Fibroblast of lung (primary cell): ENCODE measurements at places on chromosomes 5 and 9.

DNA sequence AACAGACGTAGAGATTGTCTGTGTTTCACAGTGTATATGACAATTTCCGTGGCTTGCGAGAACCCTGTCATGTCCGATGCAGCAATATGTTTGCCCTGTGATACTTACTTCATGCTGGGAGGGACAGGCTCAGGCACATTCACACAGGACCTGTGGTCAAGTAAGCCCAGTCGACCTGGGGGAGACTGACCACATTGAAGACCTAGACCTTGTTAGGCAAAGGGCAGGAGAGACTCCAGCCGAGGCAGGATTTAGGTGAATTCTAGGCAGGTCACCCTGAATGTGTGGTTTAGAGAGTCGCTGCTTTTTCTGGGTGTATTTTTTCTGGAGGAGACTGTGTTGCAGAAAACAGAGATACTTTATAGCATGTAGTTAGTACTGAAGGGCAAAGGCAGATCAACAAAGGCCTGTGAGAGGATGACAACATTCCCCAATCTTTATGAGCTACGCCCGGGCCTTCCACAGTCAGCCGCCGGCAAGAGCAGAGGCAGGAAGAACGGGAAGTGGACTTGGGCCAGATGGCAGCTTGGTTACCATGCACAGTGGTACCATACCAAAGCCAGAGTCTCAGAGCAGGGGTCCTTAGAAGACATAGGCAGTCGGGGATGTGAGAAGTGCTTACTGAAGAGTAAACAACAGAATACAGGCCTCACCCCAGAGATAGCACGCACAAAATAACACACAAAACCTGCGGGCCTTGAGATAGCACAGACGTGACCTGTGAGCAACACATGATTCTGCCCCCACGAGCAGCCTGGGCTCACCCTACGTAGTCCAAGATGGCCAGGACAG, 220.7 kb downstream of the CACNA1B start:
- H3K27me3 ChIP-seq, result no peaks in the 10 kb centered on the region
- H3K4me3 ChIP-seq, result no peak overlapping the region
- no peak overlapping the region for H3K27ac ChIP-seq
- no peaks in the 10 kb centered on the region for H3K36me3 ChIP-seq

GRCh38 chr5:107253246-107253645, 417.5 kb downstream of the EFNA5 start:
- H3K36me3 ChIP-seq, result no peaks in the 10 kb centered on the region
- no peaks in the 10 kb centered on the region for H3K27me3 ChIP-seq
- H3K4me1 ChIP-seq, result no peaks in the 10 kb centered on the region

- no peak overlapping the region for H3K27ac ChIP-seq
- H3K4me1 ChIP-seq, result no peaks in the 10 kb centered on the region
- DNase-seq, result no peak
- H3K36me3 ChIP-seq, result no peaks in the 10 kb centered on the region
- H3K27me3 ChIP-seq, result no peaks in the 10 kb centered on the region
- no peak overlapping the region for H3K4me3 ChIP-seq
Measured at GRCh38 chr9:84403288-84403687, 62.7 kb upstream of the SLC28A3 start.

DNA sequence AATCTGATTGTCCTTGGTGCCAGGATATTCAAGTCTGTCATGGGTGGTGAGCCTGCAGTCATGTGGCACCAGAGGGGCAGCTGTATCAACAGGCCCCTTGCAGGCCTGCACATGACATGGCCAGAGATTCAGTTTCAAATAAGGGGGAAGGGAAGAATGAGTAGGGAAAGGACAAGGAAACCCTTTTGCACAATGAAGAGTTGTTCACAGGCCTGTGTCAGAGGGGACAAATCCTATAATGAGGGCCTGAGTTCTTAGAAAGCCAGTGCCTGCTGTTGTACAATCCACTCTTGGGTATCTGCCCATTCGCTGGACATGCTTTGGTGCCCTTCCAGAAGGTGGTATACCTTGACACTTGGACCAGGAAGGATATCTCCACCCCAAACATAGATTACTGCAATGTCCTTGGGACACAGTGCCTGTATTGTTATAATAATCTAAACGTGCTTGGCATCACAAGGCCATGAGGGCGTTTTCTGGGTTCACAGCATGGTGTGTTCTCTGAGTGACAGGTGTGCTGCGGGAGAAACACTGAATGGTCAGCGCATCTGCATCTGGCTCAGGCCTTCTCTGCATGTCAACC, 1.9 kb upstream of the TMEM171 start:
- no peak for DNase-seq
- H3K4me1 ChIP-seq, result peaks cover 17% of the 10 kb centered on the region
- no peak overlapping the region for H3K27ac ChIP-seq
- no peaks in the 10 kb centered on the region for H3K36me3 ChIP-seq
- H3K27me3 ChIP-seq, result no peaks in the 10 kb centered on the region

- H3K4me1 ChIP-seq, result peaks cover 34% of the 10 kb centered on the region
- H3K27ac ChIP-seq, result peak overlapping the region; percentile 72
- DNase-seq, result no peak
- H3K27me3 ChIP-seq, result no peaks in the 10 kb centered on the region
- H3K36me3 ChIP-seq, result no peaks in the 10 kb centered on the region
Measured at GRCh38 chr9:114384836-114385396, 2.9 kb downstream of the AKNA start.

GRCh38 chr5:160211352-160211751, 18.0 kb upstream of the FABP6 start:
- H3K27ac ChIP-seq, result no peak overlapping the region
- H3K36me3 ChIP-seq, result no peaks in the 10 kb centered on the region
- H3K4me3 ChIP-seq, result no peak overlapping the region
- peaks cover 2% of the 10 kb centered on the region for H3K27me3 ChIP-seq
- no peaks in the 10 kb centered on the region for H3K4me1 ChIP-seq

DNA sequence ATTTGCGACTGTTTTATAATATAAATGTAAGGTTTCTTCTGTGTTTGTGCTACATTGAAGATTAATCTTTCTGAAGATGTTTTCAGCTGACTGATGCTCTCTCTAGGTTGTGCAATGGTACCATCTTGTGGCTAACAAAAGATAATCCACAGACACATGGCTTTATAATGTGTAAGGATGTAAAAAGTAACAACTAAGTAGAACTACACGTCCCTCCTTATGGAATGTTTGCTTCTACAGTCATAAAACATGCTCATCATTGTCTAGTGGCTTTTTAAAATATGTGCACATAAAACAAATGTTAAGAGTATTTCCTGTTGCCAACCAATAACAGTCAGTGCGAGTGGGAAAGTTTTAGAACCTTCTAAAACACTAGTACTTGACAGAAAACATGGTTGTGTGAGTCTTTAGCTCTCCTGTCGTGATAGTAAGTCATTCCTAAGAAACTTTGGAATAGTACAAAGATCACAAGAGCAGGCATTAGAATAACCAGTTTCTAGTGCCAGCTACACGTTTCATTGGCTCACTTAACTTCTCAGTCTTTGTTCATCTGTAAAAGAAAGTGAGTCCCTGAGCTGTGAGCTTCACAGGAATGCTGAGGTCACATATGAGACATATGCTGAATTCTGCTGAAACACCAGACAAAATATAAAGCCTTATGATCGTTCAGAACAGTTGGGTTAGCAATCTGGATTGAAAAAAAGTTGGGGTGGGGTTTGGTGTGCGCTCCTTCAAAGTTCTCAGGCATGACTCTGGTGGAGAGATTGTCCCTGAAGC, 75.7 kb upstream of the GLIS3 start:
- no peak overlapping the region for H3K27ac ChIP-seq
- peak; percentile 69 for DNase-seq
- no peaks in the 10 kb centered on the region for H3K27me3 ChIP-seq
- H3K4me3 ChIP-seq, result no peak overlapping the region

DNA sequence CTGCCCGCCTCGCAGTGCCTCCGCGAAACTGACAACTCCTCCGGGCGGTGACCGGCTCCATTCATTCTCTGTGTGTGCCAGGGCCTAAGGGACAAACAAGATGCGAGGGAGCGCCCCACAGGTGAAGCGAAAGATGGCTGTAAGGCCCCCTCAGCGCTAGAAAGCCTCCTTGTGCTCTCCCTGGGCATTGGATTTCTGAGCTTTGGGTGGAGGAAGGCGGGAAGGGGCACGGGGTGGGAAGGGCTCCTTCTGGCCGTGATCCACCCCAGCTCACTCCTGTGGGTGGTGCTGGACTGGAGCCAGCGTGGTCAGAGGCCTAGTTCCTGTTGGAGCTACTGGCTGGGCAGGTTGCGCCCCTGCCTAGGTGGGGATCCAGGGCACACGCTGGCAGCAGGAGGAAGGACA, 943 bp downstream of the GALNT12 start:
- no peaks in the 10 kb centered on the region for H3K36me3 ChIP-seq
- DNase-seq, result no peak
- no peaks in the 10 kb centered on the region for H3K27me3 ChIP-seq
- peaks cover 12% of the 10 kb centered on the region for H3K4me1 ChIP-seq
- no peak overlapping the region for H3K27ac ChIP-seq
- H3K4me3 ChIP-seq, result peak overlapping the region; percentile 65

- peaks cover 2% of the 10 kb centered on the region for H3K36me3 ChIP-seq
- DNase-seq, result no peak
- H3K27ac ChIP-seq, result peak overlapping the region; percentile 95
Measured at GRCh38 chr9:100099722-100100042, 639 bp downstream of the INVS start.

- no peaks in the 10 kb centered on the region for H3K27me3 ChIP-seq
- no peak overlapping the region for H3K4me3 ChIP-seq
- H3K27ac ChIP-seq, result no peak overlapping the region
- no peak for DNase-seq
Measured at GRCh38 chr5:63726496-63726895, 235.7 kb downstream of the HTR1A start.

DNA sequence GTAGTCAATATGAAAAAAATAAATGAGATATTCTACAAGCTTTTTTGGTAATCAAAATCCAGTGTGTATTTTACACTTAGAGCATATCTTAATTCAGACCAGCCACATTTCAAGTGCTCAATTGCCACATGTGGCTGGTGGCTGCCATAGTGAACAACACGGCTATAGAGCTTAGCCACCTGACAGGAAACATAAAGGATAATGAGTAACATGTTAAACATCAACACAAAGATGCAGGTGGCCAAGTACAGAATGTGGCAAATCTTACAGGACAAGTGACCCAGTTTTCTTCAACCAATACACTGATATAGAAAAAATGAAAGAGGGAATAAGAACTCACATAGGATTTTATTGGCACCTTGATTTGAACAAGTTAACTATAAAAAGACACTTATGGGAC, 61.4 kb downstream of the KIF24 start:
- H3K4me3 ChIP-seq, result no peak overlapping the region
- no peaks in the 10 kb centered on the region for H3K27me3 ChIP-seq
- H3K4me1 ChIP-seq, result no peaks in the 10 kb centered on the region
- no peak for DNase-seq
- no peaks in the 10 kb centered on the region for H3K36me3 ChIP-seq

DNA sequence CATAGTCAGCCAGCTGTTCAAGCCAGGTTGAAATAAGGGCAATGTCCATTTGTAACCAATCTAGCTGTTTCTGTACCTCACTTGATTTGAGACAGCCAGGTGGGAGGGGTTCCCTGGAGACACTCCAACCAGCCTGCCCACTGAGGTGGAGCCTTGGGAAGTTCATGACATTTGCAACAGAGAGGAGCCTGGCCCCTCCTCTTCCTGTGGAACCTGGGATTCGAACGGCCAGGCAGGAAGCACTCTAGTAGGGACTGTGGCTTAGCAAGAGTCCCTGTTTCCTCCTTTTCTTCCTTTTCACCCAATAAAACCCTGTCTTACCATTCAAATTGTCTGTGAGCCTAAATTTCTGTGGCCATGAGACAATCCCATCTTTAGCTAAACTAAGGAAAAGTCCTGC, 312.3 kb upstream of the NMUR2 start:
- no peak for DNase-seq
- H3K4me1 ChIP-seq, result no peaks in the 10 kb centered on the region
- H3K36me3 ChIP-seq, result no peaks in the 10 kb centered on the region
- H3K27ac ChIP-seq, result no peak overlapping the region
- H3K27me3 ChIP-seq, result no peaks in the 10 kb centered on the region

- no peak overlapping the region for H3K27ac ChIP-seq
- H3K27me3 ChIP-seq, result no peaks in the 10 kb centered on the region
- peak; percentile 62 for DNase-seq
- peaks cover 5% of the 10 kb centered on the region for H3K4me1 ChIP-seq
Measured at GRCh38 chr9:70136632-70137031, 93.0 kb downstream of the MAMDC2 start.

- no peak overlapping the region for H3K4me3 ChIP-seq
- no peak for DNase-seq
- H3K36me3 ChIP-seq, result no peaks in the 10 kb centered on the region
- peaks cover 6% of the 10 kb centered on the region for H3K4me1 ChIP-seq
- H3K27me3 ChIP-seq, result no peaks in the 10 kb centered on the region
Measured at GRCh38 chr9:86043999-86044398, 55.4 kb downstream of the GOLM1 start.

GRCh38 chr5:175866377-175866907, 4.9 kb upstream of the CPLX2 start:
- no peaks in the 10 kb centered on the region for H3K36me3 ChIP-seq
- H3K27me3 ChIP-seq, result no peaks in the 10 kb centered on the region
- no peak overlapping the region for H3K4me3 ChIP-seq

- DNase-seq, result peak; percentile 0
- H3K4me3 ChIP-seq, result no peak overlapping the region
- H3K36me3 ChIP-seq, result no peaks in the 10 kb centered on the region
- H3K4me1 ChIP-seq, result no peaks in the 10 kb centered on the region
- H3K27me3 ChIP-seq, result no peaks in the 10 kb centered on the region
- no peak overlapping the region for H3K27ac ChIP-seq
Measured at GRCh38 chr5:30693326-30693725, 500.2 kb upstream of the CDH6 start.

- peaks cover 2% of the 10 kb centered on the region for H3K4me1 ChIP-seq
- no peak overlapping the region for H3K4me3 ChIP-seq
- H3K27ac ChIP-seq, result no peak overlapping the region
- peaks cover 8% of the 10 kb centered on the region for H3K27me3 ChIP-seq
Measured at GRCh38 chr9:137482094-137482781, 23.1 kb upstream of the NSMF start.

DNA sequence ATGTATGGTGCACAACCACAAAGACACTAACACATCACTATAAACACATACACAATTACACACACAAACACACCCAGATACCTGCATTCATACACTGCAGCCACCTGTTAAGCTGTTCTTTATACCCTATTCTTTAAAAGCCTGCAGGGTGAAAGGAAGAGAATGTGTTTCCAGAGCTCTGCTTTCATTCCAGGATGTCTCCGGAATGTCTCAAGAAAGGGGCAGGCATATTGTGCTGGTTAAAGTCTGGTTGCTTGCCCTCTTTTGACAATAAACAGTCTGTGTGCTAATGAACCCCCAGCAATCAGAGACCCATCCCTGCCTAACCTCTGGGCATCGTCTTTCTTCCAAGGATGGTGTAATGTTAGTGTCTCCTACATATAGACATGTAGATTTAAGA, 181.6 kb downstream of the EPB41L4A start:
- H3K36me3 ChIP-seq, result no peaks in the 10 kb centered on the region
- H3K4me3 ChIP-seq, result no peak overlapping the region
- H3K27ac ChIP-seq, result no peak overlapping the region
- no peaks in the 10 kb centered on the region for H3K27me3 ChIP-seq
